ENCODE measurements at places on chromosomes 1 and 21.

GRCh38 chr1:244138399-244138798, 87.3 kb downstream of the ZBTB18 start:
- no peak for DNase-seq

GRCh38 chr1:178599745-178600144, 86.8 kb downstream of the TEX35 start:
- DNase-seq, result no peak

- no peak for DNase-seq
These were observed 41.5 kb downstream of the PLPPR5 start for GRCh38 chr1:98963064-98963758.

- no peak for DNase-seq
These were observed 55.6 kb downstream of the L1TD1 start for GRCh38 chr1:62250126-62250726.

- DNase-seq, result no peak
These were observed 830 bp downstream of the INPP5B start for GRCh38 chr1:37945743-37946702.

GRCh38 chr1:30760596-30761324, 3.2 kb upstream of the LAPTM5 start:
- DNase-seq, result no peak

DNA sequence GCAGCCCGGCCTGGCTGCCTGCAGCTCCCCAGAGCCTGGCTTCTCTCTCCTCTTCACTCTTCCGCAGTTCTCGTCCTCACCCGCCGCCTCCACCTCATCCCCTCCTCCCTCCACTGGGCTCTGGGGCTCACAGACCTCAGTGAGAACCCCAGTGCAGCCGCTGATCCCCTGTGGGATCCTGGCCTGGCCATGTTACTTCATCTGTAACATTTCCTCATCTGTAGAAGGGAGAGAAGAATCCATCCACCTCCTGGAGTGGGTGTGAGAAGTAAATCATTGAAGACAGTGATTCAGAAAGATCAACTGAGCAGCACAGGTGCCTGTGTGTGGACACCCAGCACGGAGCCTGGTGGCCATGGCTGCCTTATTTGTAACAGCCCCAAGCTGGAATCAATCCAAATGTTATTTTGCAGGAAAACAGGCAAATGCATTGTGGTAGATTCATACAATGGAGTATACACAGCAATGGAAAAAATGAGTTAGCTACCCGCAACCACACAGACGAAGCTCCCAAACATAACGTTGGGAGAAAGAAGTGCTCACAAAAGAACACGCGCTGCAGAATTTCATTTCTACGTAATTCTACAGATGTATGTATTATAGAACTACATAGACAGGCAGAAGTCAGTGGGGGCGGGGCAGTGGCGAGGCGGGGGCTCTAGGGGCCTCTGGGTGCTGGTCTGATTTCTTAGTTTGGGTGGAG, 8.7 kb downstream of the LAPTM5 start:
- no peak for DNase-seq

Data from GM13977 (cell line).